ENCODE measurements at places on chromosomes 3 and 15.

DNA sequence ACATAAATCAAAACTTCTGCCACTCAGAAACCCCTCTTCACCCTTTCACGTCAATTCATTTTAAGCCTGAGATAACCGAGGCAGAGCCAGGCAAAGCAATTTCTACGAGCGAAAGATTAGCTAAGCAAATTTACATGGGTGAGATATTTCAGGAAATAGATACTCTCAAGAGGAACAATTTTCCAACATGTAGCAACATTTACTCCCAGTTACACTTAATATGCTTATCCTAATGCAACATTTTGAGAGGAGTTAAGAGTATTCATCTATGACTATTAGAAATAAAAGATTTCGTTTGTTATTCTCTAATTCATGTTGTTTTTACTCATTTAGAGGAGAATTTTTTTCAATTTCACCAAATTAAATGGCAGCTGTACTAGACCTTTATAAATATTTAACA is 837 bp downstream of the TMC3 start:
- DNase-seq, result no peak

GRCh38 chr3:24273491-24273890 is 221.2 kb downstream of the THRB start:
- no peak for DNase-seq

DNA sequence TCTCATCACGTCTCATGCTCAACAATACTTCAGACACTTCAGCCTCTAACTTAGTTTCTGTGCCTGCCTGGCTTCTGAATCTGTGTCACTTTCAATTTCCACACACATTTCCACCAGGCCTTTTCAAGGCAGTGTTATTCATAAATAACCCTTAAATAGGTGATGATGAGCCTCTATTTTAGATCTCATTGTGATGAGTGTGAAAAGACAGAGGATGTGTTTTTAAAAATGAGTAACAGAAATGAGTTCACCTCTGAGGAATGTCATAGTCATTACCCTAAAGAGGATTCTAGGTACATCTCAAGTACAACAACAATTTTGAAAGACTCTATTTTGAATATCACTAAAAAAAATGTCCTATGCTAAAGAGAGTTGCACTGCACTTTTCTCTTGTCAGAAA is 64.6 kb downstream of the STAC start:
- peak; percentile 69 for DNase-seq

GRCh38 chr3:30524357-30525040 is 81.9 kb upstream of the TGFBR2 start:
- DNase-seq, result no peak

DNA sequence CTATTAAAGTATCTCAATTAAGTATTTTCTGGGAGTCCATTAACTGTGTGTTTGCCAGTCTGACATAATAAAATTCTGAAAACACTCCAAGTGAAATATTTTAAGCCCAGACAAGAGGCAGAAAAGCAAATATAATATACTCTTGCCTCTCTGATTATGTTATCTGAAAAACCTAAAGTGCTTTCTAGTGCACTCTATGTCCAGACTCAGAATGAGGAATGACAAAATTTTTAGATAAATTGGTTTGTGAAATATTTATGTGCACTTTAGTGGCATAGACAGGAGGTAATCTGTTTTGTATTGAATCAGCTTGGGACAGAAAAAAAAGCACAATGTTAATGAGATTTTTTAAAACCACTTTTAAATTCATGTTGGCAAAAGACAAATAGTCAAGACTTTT is 508.2 kb upstream of the SUCLG2 start:
- DNase-seq, result no peak

- DNase-seq, result no peak
These were observed 142.3 kb upstream of the SOX2 start for GRCh38 chr3:181569356-181569940.

GRCh38 chr15:38153781-38154180 is 98.9 kb upstream of the SPRED1 start:
- no peak for DNase-seq

GRCh38 chr3:177802151-177802900 is 605.0 kb upstream of the TBL1XR1 start:
- peak; percentile 44 for DNase-seq

GRCh38 chr3:30766522-30766921 is 127.9 kb downstream of the GADL1 start:
- DNase-seq, result no peak

- no peak for DNase-seq
These were observed 88.8 kb upstream of the HES1 start for GRCh38 chr3:194046995-194047645.

GRCh38 chr3:30988769-30989168 is 94.3 kb upstream of the GADL1 start:
- no peak for DNase-seq

- no peak for DNase-seq
These were observed 93.2 kb downstream of the PLCH1 start for GRCh38 chr3:155651489-155652218.

DNA sequence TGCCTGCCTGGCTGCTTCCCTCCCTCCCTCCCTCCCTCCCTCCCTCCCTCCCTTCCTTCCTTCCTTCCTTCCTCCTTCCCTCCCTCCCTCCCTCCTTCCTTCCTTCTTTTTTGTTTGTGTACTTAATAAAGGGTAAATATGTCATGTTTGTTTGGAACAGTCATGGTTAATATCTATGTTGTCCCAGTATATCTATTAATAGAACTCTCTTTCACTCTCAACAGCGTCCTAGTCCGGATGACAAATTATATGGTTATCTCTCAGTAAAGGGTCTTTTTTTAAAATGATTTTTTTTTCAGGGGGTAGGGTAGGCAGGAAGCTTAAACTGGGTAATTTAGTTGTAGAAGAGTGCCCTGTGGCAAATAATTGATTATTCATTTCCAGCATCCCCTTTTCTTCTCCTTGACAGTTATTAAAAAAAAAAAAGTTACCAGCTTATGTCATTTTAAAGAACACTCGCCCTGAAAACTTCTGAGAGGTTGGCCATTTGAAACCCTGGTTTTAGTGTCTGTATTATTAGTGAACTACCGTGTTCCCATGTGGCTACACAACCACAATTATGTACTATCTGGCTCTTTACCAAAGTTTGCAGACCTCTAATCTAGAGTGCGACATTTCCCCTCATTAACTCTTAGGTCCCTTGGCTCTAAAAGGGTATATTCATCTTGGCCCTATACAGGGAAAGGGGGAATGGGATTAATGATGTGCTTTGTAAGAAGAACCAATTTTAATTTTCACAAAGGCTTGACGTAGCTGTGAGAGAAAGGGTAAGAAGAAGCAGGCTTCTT is 13.7 kb downstream of the TAGLN3 start:
- DNase-seq, result no peak

DNA sequence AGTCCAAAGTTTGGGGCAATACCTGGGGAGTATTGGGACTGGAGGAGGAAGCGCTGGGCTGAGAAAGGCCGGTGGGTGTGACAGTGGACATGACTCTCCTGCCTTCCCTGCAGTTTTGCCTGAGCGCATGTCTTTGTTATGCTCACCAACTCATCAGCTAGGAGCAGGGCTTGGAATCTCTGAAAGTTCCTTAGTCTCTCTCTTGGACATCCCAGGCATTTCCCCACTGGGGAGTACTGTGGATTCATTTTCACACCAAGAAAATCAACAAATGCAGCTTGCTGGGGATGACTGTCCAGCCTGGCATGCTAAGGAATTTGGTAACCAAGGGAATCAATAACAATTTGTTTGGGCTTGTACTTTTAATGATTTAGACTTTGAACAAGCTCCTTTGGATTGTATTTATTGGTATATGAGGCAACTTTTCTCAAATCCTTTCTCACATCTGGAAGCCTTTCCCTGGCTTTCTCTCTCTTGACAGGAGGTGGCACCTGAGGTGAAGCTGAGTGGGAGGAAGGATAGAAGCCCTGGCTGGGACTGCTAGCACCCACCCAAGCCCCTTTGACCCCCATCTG is 48.5 kb upstream of the CHST2 start:
- peak; percentile 81 for DNase-seq

DNA sequence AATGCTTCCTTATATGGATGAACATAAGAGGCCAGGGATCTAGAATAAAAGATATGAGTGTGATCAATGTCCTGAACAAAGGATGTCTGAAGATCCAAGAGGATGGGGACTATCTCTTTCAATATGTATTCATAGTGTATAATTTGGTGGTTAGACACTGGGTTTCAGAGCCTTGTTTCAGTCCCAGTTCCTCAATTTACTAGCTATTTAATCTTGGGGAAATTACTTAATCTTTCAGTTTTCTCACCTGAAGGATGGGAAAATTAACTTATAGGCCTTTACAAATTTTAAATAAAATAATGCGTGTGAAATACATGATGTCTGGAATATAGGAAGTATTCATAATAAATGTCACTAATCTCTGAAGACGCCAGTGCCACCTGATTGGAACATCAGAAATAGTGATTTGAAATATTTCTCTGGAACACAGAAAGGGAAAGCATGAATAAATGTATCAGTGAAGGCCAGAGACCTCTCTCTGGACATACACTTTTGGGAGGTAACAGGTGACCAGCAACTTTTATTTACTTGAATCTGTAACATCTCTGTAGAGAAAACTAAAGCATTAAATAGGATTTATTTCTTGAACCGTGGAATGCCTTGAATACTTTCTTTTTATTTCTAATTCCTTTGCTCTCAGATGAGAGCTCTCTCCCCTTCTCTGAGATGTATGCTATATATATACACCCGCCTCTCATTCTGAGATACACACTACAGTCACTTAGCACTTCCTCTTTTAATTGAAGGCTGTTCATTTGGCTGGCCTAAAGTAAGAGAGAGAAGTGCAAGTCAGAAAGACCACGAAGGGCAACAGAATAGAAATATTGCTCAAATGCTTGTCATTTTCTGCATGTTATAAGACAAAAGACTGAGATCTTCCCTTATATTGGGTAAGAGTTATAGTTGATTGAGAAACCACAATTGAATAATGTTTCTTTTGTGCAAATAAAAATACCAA is 407.1 kb downstream of the LSAMP start:
- DNase-seq, result peak; percentile 48

DNA sequence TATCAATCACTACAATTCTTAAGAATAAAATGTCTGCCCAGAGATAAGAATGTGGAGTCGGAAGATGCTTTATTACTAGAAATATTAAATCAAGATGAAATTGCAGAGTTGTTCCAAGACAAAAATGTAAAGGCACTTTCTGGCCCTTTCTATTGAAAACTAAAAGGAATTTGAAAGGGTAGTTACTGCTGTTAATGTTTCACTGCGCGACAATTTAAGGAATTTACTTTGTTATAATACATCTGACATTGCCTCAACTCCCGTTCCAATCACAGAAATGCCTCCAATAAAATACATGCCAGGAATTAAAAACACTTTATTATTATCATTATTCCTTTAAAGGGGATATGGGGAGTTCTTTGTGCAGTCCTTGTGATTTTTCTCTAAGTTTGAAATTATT is 26.4 kb downstream of the RSL24D1 start:
- no peak for DNase-seq

DNA sequence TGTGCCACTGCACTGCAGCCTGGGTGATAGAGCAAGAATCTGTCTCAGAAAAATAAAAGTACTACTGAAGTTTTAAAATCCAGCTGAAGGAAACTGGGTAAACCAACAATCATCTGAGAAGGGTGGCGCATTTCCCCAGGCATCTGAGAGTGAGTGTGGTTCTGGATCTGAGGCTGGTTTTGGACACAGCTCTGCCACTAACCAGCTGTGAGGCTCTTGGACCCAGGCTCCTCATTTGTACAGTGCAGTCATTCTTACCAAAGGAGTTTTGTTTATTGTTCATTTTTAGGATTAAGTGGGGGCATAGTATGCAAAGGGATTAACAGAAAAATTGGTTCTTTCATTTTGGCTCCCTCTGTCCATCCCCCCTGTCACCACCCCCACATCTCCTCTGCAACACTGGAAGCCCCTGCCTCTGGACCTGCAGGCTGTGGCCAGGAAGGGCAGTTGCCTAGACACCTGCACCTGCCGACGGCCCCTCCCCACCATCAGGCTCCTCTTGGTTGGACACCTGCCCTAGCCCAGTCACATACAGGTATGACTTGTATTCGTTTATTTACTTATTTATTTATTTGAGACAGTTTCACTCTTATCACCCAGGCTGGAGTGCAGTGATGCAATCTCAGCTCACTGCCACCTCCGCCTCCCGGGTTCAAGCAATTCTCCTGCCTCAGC is 8.8 kb downstream of the NUP210 start:
- DNase-seq, result no peak

- no peak for DNase-seq
These were observed 139.4 kb upstream of the SLC7A14 start for GRCh38 chr3:170725285-170725731.

DNA sequence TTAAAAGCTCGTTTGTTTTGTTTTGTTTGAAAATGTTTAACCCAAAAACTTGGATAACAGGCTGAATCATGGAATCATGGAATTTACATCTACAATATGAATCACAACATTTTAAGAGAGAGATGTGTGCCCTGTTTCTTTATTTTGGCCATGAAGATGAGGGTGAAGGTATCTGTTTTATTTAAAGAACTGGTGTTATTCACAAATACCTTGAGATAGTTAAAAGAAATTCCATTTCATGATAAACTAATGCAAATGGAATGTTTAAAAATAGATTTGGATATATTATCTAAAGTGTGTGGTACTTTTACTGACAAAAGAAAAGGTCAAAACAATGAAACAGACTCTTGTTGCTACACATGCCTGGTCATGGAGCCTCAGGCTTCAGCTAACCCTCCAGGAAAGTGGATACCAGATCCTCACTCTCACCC is 486.0 kb upstream of the CFAP20DC start:
- peak; percentile 23 for DNase-seq

DNA sequence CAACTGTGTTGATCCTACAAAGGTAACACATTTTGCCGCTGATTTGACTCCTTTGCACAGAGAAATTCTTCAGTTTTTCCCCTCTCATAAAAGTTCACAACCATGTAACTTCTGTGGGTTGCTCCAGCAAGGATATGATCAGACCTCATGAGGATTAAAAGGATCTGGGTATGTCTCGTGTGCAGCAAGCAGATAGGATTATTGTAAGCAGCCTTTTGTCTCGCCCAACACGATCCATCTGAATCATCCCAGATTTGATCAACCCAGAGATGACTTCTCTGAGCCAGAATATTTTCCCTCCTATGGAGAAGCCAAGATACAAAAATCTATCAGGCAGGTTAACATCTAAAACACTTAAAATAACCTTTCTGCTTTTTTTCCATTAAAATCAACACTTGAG is 12.8 kb upstream of the BNIP2 start:
- DNase-seq, result peak; percentile 40

GRCh38 chr3:174495311-174495710 is 363.8 kb upstream of the NAALADL2 start:
- no peak for DNase-seq

GRCh38 chr3:182527745-182528144 is 265.6 kb upstream of the ATP11B start:
- DNase-seq, result no peak

DNA sequence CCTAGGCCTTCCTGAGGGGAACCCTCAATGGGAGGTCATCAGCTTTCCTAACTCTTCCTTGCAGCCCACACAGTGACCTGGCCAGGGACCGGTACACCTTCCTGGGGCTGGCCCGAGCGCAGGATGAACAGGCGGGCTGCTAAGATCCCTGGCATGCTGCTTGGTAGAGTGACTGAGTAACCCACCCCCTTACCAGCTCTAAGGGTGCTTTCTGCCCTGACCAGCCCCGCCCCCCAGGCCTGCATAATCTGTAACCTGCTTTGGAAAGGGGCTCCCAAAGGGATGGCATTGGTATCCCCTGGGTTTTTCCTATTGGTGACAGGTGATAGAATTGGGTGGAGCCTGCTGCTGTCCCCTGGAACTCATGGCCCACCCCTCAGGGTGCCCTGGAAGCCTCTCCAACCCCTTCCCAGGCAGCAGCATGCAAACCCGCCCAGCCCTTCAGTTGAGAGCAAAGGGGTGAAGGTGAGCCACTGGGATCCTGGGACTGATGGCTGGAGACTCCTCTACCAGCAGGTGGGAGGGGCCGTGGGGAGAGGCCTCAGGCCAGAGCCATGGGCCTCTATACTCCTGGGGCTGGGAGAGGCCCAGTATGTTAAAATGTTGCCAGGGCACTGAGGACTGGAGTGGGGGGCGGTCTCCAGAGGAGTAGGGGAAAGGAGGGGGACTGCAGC is 11.1 kb upstream of the KIF7 start:
- no peak for DNase-seq
